ENCODE measurements at places on chromosomes 2 and 18.
A peak's percentile ranks its signal among the peaks of the same experiment; 100 is the strongest.

- DNase-seq: no peak
Measured at GRCh38 chr2:207064128-207064690, 101.5 kb downstream of the KLF7 start.

GRCh38 chr2:71618327-71619113 is 165.2 kb downstream of the DYSF start:
- DNase-seq: no peak

DNA sequence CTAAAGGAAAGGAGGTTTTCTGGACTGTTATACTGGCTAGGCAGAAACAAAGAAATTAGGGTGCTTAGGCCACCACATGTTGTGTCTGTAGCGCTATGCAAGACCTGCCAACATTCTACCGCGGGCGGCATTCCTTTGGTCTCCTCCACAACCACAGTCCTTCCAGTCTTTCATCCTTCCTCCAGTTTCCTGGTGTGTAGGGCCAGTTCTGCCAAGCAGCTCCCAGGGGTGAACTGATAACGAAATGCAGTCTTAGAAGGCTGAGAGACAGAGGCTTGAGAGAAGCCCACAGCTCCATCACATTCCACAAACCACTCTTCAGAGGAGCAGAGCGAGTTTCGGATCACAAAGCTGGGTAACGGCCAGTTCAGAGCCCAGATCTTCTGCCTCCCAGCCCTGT is 19.5 kb upstream of the CXXC1 start:
- peak; percentile 60 for DNase-seq

DNA sequence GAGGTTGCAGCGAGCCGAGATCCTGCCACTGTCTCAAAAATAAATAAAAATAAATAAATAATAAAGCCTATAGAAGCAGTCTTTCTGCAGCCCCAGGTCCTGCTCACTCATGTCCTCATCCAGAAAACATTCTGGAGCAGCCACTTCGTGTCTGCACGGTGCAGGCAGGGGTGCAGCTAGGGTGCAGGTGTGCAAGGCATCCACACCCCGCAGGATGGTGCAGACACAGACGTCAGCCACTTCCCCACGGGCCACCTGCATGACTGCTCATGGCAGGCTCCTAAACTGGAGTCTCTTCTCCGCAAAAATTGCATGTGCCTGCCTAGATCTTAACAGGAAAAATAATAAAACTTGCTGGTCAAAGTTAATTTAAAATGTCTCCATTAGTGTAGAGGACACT is 80.2 kb upstream of the SNTG2 start:
- DNase-seq: no peak

GRCh38 chr2:177603181-177603580 is 210.6 kb downstream of the AGPS start:
- DNase-seq: no peak

DNA sequence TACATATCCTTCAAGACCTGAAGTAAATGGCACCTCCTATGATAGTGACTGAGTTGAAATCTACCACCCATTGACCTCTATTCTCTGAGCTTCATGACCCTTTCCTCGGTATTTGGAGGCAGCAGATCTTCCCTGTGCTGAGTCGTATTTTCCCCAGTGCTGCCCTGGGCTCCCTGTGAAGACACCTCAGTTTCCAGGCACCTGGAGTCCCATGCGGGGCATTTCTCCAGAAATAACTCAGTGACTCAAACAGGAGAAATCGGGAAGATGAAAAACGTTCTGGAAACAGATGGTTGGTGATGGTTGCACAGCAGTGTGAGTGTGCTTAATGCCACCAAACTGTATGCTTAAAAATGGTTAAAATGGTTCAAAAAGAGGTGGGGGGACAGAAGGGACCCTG is 18.0 kb downstream of the SMYD1 start:
- no peak for DNase-seq

- peak; percentile 9 for DNase-seq
Measured at GRCh38 chr2:148048475-148049221, 27.8 kb downstream of the MBD5 start.

GRCh38 chr18:63578357-63578958 is 8.7 kb upstream of the SERPINB13 start:
- DNase-seq: peak; percentile 49

- no peak for DNase-seq
Measured at GRCh38 chr2:12722447-12723316, 5.9 kb downstream of the TRIB2 start.

DNA sequence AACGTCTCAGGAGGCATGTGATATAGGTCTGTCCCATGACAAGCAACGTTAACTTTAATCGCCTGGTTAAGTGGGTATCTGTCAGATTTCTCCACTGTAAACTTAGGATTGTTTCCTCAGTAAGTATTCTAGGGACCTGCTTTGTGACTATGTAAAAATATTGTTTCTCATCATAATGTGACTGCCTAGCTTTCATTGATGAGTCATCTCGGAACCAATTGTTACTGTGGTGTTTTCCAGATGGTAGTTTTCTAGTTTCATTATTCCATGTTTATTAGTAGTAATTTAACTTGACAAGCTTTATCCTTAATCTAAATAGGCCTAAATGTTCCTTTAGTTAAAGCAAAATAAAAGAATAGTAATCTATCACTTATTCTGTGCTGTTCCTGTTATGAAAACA is 28.2 kb upstream of the GATA6 start:
- DNase-seq: no peak

- no peak for DNase-seq
Measured at GRCh38 chr2:195513119-195513518, 143.9 kb upstream of the SLC39A10 start.

- DNase-seq: no peak
Measured at GRCh38 chr2:134799936-134800335, 38.5 kb upstream of the ACMSD start.

GRCh38 chr2:189444322-189444721 is 3.0 kb downstream of the WDR75 start:
- DNase-seq: peak; percentile 4

DNA sequence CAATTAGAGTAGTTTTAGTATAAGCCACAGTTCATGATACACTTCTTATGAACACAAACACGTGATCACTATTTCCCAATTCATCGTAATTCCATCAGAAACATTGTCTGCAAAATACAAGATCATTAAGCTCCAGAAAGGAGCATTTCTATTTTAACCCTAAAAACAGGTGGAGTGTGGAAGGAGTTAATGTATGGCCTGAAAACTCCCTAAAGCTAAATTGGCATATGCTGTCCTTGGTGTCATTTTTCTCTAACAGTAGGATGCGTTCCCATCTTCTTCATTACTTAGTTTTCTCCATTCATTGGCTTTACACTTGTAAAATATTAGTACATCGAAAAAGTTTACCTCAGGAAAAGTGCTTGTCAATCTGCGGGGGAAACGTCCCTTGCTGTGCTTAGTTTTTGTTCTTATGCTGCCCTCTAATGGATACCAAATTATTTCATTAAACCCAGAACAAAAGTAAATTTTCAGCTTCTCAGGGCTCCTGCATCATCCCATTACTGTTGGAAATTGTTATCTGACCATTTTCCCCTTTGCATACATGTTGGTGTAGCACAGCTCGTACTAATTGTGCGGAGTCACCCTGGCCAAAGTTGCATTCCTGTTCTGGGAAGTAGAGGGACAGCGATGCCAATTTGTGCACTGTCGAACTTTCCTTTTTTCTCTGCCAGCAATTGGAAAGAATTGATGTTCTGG is 153.4 kb downstream of the GPD2 start:
- DNase-seq: peak; percentile 45

DNA sequence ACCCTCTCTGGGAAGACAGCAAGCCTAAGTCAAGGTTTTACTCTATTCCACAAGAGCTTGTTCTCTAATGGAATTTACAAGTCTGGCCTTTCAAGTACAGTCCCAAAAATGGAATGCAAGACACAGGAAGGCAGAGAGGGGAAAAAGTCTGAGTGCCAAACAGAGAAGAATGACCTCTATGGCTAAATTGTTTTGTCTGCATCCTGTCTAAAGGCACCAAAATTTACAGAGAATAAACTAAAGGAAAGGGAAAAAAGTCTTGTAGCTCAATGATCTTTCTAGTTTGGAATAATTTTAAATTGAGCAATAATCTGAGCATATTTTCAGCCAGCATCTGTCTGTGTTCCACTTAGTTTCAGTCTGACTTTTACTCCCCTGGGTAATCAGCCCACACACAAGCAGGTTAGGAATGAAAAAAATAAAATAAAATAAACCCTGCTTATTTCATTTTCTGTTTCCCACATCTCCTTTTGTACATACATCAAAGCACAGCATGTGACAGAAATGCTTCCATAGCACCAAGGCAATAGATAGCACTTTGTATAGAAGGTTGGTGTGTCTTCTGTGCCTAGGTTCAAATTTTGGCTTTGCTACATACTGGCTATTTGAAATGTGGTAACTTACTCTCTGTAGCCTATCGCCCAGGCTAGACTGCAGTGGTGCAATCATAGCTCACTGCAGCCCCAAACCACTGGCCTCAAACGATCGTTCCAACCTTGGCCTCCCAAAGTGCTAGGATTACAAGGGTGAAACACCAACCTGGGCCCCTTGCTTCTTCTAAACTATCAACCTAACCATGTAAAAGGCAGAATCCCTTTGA is 105.1 kb downstream of the SLC8A1 start:
- DNase-seq: peak; percentile 74

DNA sequence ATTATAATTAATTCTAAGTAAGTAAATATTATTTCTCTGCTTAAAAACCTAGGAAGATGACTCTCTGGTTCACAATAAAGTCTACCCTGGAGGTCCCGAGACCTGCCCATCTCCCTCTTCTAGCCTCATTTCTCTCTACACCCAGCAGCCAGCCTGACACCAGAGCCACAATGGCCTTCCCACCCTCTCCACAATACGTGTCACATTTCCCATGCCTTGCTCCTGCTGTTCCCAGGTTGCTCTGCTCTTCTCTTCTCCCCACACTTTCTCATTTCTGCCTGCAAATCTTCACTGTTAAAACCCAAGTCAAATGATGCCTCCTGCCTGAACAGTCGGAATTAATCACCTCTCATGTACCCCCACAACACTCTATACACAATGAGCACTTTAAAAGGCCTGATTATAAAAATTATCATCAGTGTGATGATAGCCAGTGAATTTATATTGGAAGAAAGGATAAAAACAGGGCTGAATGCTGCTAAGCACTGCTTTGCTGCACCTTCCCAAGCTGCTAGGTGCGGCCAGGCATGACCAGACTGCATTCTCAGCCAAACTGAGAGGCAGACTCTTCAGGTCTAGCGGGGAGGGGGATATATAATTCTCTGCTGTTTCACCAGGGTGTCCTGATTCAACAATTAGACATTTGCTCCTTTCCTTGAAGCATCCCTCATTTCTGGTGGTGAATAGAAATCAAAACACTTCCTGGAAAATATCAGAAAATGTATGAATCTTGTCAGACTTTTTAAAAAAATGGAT is 160.6 kb downstream of the DTNA start:
- DNase-seq: no peak

GRCh38 chr2:180662521-180662920 is 317.9 kb upstream of the UBE2E3 start:
- DNase-seq: peak; percentile 7

- DNase-seq: peak; percentile 16
Measured at GRCh38 chr2:19312949-19313348, 45.5 kb downstream of the OSR1 start.

GRCh38 chr2:26534865-26535662 is 57.1 kb upstream of the OTOF start:
- DNase-seq: no peak

- peak; percentile 4 for DNase-seq
Measured at GRCh38 chr2:58289029-58289428, 47.9 kb upstream of the FANCL start.

DNA sequence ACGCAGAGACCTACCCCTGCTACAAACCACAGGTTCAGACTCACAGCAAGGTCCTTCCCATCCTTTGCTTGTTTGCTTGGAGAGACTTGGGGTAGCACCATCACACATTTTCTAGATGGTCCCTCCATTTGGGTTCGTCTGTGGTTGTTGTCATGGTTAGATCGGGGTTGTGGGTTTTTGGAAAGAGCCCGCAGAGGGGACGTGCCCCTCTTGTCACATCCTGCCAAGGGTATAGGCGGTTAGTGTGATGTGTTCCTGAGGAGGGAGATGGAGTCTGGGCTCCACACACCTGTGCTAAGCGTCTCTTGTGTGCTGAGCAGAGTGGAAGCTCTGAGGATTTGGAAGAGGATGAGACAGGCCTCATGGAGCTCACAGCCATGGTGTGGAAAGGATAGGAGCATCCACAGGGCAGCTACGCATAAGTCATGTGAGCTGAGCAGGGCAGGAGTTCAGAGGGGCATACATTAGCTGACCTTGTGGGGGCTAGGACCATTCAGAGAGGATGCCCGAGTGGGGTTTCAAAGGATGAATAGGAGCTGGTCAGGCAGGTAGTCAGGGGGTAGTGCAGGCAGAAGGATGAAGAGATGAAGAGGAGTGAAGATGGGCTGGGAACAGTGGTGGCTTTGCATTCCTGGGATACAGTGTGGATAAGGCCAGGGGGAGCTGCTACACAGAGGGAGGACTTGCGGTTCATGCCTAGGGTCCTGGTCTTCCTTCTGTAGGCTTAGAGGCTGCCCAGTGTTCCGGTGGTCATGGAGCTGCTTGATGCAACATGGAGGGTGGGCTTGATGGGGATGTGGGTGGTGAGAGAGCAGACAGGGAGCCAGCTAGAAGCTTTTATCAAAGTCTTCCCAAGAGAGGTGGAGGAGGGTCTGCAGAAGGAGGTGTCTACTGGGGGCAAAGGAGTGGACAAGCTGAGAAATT is 62.9 kb downstream of the ACKR3 start:
- no peak for DNase-seq

DNA sequence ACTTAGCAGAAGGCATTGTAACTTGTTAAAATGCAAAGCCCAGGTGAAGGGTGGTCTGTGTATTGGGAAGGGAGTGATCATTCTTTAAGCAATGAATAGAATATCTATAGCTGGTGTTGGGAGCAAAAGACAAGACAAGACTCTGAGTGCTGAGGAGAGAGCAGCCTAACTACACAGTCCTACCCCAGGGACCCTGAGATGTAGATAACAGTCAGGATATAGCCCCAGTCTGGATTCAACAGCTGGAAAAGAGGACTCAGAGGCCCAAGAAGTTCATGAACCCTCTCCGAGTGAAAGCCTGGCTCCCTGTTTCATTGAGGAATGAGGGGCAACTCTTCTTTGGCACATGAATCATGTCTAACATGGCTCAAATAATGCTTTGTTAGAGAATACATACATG is 310.7 kb upstream of the SLC14A2 start:
- no peak for DNase-seq

DNA sequence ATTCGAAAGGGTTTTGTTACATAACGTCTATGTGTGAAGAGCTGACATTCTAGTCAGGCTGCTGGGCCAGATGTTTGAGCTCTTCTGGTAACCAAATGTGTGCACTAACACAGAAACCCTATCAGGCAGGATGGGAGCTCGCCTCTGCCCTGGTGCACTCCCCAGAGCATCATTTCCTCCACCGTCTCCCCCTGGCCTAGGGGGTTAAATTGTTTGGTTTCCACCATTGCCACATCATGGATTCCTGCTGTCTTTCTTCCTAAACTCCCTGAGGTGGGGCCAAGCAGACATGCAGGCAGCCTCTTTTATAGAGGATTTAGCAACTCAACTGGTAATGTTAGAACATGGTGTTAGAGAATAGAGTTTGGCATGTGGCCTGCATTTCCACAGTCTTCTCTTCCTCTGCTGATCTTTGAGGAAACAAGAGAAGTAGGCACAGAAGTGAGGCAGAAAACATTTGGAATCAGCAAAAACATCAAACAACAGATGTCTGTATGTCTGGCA is 87.3 kb downstream of the ANTXR1 start:
- DNase-seq: no peak

Measured in fibroblast of skin of right biceps (primary cell).